Lung (tissue), 17 donors: ENCODE measurements at places on chromosomes 3 and 15. TPM values are rescaled to one million over a fixed set of nuclear protein-coding genes. Genes with fewer than 3 reads are reported as not detected.

The GTF2E1 gene
- 14.8 TPM for total RNA-seq

The GUCA1C gene
- not detected for total RNA-seq

The CHP1 gene
- 167 TPM for total RNA-seq

The CHRNA3 gene
- total RNA-seq, result 0.06 TPM

The DGKG gene
- 13.7 TPM for total RNA-seq

The ZNF80 gene
- total RNA-seq, result not detected

The HIGD2B gene
- total RNA-seq, result not detected

The SLC28A2 gene
- total RNA-seq, result 1.5 TPM

The HERC2 gene
- 57.5 TPM for total RNA-seq

DNA sequence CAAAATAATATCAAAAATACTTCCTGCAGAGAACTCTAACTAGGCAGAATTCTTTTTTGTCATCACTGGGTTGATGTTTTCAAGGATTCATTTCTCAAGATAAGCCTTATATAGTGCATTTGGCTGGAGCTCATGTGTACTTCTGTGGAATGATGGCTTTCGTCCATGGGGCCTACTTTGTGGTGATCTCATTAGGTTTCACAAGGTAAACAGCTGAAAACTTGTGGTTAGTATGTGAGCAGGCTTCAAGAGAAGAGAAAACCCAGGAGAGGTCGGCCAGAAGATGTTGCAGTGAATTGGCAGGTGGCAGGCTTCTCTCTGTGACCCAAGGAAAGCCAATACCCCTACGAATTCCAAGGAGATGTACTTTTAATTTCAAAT is 121.4 kb upstream of the PHLDB2 start:
- peak; percentile 66 for DNase-seq

GRCh38 chr15:39963786-39964185 is 29.9 kb downstream of the EIF2AK4 start:
- no peak for DNase-seq

DNA sequence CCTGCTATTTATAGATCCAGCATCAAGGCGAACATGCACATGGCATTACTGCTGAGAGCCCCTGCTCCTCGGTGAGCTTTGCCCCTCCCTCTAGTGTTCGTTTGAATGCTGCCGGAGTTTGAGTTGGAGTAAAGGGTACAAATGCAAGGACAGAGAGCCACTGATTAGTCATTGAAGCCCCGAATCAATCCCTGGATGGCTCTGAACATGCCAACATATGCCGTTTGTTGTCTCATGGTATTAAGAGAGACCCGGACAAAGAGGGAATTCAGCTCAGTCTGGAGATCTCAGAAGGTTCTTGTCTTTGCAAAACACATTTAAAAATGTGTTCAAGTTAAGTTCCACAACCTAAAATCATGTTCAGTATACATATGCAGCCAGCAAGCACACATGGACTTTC is 789.2 kb upstream of the NR2F2 start:
- DNase-seq, result no peak

- DNase-seq, result no peak
Observed at GRCh38 chr3:37375184-37376127, 201.1 kb upstream of the LRRFIP2 start.

DNA sequence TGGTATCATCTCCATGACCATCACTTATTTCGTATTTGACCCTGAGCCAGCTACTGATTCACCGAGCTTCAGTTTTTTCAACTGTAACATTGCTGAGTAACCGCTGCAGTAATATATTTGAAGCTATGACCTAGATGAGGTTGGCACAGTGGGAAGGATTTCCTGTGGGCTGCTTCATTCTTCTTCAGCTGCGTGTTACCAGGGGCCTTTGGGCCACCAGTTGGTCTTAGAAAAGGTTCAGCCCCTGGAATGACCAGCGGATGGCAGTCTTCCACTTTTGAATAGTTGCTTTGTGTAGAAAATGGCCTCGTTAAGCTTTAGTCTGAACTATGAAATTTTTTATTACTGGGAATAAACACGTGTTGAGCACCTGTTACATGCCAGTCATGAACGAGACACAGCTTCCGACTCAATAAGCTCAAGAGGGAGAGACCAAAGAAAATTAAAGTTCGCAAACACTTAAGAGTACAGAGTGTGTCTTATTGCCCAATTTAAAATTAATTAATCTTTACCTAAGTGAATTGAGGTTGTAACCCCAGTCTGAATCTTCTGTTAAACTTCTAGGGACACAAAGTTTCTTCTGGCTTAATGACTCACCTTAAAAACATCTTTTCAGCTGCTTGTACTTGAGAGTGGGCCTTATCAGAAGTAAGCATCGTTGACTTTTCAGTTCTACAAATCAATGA is 57.6 kb upstream of the NR2E3 start:
- peak; percentile 73 for DNase-seq

DNA sequence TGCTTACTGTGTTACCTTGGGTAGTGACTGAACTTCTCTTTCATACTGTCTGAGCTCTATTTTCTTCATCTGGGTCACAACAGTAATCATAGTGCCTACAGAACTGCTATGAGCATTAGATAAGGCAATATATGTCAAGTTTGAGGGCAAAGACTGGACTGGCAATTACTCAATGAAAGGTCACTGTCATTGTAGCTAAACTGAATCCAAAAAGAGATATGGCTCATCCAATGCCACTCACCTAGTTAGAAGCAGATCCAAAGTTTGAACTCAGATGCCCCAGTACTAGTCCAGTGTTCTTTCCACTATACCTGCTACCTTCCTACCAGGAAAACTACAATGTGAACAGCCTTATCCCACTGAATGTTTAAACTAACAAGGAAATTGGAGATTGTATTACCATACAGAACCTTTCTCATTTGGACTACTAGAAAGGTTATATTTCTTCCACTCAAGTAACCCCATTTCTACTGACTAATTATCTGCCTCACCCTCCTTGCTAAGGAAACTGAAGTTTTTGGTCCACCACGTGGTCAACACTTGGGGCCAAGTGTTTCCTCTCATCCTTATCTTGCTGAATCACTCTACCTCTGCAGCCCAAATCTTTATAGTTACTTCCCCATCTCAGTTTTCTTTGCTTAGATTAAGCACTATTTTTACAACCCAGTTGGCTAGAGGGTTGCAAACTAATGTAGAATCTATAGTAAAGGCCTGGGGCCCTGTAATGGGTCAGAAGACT is 202.3 kb upstream of the LPP start:
- no peak for DNase-seq

DNA sequence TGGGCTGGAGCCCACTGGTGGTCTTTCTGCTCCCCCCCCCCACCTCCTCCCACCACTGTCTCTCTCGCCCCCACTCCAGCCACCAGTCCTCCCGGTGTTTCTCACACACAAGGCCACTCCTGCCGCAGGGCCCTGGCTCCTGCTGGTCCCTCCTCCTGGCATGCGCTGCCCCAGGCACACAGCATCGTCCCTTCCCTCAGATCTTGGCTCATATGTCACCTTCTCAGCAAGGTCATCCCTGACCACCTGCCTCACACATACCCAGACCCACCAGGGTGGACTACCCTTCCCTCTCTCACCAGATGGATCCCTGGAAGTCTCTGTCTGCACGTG is 101.5 kb upstream of the IQSEC1 start:
- DNase-seq, result no peak
